ENCODE measurements at places on chromosomes 7 and 10. TPM values are rescaled to one million over a fixed set of nuclear protein-coding genes. Genes with fewer than 3 reads are reported as not detected.

The PRSS1 gene
- total RNA-seq, result not detected

The TMEM196 gene
- total RNA-seq, result 0.12 TPM

The ATG9B gene
- total RNA-seq, result 29.7 TPM

The MRPS16 gene
- 59.6 TPM for total RNA-seq

The LIPJ gene
- total RNA-seq, result 4.2 TPM

The GHRHR gene
- total RNA-seq, result 3.6 TPM

The TMEM178B gene
- 7.2 TPM for total RNA-seq

The TMED4 gene
- total RNA-seq, result 164 TPM

- no peaks in the 10 kb centered on the region for H3K27me3 ChIP-seq
- H3K4me3 ChIP-seq, result no peak overlapping the region
- no peaks in the 10 kb centered on the region for H3K4me1 ChIP-seq
- H3K27ac ChIP-seq, result no peak overlapping the region
- no peak for DNase-seq
- H3K36me3 ChIP-seq, result no peaks in the 10 kb centered on the region
Measured at GRCh38 chr7:106964466-106964865, 80.0 kb upstream of the PRKAR2B start.

DNA sequence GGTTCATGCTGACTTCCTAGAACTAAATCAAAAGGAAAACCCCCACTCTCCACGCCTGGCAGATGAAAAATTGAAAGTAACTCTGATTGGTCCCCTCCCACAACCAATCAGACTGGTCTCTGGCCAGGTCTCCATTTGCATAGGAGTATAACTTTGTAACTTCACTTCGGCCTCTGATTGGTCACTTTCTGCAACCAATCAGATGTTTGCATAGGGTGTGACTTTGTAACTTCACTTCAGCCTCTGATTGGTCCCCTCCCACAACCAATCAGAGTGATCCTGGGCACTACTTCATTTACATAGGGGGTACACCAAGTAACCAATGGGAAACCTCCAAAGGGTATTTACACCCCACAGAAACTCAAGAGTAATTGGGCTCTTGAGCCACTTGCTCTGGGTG is 306.6 kb upstream of the PFKP start:
- peak; percentile 79 for DNase-seq
- H3K27ac ChIP-seq, result no peak overlapping the region
- no peaks in the 10 kb centered on the region for H3K4me1 ChIP-seq

DNA sequence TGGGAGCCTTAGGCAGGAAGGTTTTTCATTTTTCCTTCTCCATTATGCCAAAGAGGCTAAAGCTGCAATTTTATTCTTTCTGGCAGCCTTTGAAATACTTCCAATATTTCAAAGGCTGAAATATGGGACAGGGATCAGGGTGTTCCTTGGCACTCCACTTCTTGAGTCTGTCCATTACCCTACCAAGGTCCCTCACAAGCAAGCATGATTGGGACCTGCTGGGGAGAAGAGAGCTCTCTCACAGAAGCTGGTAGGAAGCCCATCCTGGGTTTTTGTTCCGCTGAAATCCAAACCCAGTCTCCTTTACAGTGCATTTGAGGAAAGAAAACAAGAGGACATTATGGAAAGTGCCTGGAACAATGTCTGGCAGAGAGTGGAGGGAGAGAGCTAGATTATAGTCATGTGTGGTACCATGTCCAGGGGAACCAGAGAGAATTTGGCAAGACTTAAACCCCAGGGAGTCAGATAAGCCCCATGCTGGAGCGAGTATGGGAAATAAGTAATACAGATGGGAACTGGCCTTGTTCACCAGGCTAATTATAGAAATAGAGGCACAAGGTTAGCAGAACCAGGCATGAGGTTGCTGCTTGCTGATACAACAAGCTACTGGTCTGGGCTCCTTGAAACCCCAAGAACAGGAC is 104.7 kb downstream of the LSM5 start:
- H3K27ac ChIP-seq, result no peak overlapping the region
- no peak for DNase-seq
- no peaks in the 10 kb centered on the region for H3K27me3 ChIP-seq

GRCh38 chr7:867406-868188 is 8.8 kb upstream of the GET4 start:
- H3K27ac ChIP-seq, result no peak overlapping the region
- DNase-seq, result no peak
- H3K36me3 ChIP-seq, result no peaks in the 10 kb centered on the region

DNA sequence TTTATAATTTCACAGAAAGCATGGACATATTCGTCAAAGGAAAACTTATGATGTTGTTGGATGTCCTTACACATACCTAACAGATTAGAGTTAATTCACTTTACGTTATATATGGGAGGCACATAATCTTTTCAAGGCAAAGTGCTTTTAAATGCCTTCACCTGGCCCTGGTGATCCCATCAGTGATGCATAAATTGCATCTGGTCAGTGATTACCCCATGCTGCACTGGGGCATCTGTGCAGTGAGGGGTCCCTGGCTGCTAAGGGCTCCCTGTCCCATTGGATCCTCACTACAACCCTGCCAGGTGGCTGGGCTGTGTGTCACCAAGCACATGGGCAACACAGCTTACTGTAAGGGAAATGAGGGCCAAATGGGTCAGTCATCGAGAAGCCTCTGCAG is 441.1 kb downstream of the RPS24 start:
- DNase-seq, result no peak
- H3K27ac ChIP-seq, result no peak overlapping the region

- no peak overlapping the region for H3K27ac ChIP-seq
- H3K27me3 ChIP-seq, result no peaks in the 10 kb centered on the region
- H3K36me3 ChIP-seq, result no peaks in the 10 kb centered on the region
- no peak for DNase-seq
- no peaks in the 10 kb centered on the region for H3K4me1 ChIP-seq
- no peak overlapping the region for H3K4me3 ChIP-seq
Measured at GRCh38 chr7:145915679-145916078, 200.9 kb upstream of the CNTNAP2 start.

DNA sequence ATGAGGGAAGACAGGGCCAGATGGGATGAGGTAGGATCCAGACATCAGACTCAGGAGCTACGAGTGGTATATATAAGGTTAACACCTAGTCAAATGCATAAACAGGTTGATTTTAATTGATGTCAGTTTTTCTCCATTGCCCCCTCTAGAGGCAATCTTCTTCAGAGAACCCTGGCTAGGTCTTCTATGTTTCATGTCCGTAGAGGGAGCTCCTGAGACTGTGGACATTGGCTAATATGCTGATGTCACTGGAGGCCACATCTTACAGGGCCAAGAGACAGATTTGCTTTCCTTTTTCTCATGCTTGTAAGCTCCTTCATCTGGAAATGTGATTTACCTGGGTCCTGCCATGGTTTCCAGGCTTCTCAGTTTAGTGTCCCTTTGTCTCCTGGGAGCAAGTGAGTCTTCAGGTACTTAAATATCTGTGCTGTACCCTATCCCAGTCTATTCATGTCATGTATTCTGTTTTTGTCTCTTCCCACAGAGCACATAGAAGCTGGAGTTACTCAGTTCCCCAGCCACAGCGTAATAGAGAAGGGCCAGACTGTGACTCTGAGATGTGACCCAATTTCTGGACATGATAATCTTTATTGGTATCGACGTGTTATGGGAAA is 161.6 kb upstream of the PRSS1 start:
- peak overlapping the region; percentile 2 for H3K27ac ChIP-seq
- H3K36me3 ChIP-seq, result no peaks in the 10 kb centered on the region
- DNase-seq, result peak; percentile 54
- H3K4me3 ChIP-seq, result no peak overlapping the region

GRCh38 chr7:128732521-128733277 is 6.5 kb upstream of the CALU start:
- H3K27me3 ChIP-seq, result no peaks in the 10 kb centered on the region
- H3K36me3 ChIP-seq, result no peaks in the 10 kb centered on the region
- no peaks in the 10 kb centered on the region for H3K4me1 ChIP-seq
- no peak overlapping the region for H3K4me3 ChIP-seq
- no peak overlapping the region for H3K27ac ChIP-seq

GRCh38 chr10:121551210-121551885 is 46.9 kb downstream of the FGFR2 start:
- H3K36me3 ChIP-seq, result no peaks in the 10 kb centered on the region
- DNase-seq, result no peak
- peaks cover under 1% of the 10 kb centered on the region for H3K4me1 ChIP-seq
- no peaks in the 10 kb centered on the region for H3K27me3 ChIP-seq

GRCh38 chr7:107917763-107918651 is 27.0 kb downstream of the DLD start:
- no peaks in the 10 kb centered on the region for H3K27me3 ChIP-seq
- H3K27ac ChIP-seq, result no peak overlapping the region
- H3K4me3 ChIP-seq, result no peak overlapping the region
- no peaks in the 10 kb centered on the region for H3K4me1 ChIP-seq
- no peaks in the 10 kb centered on the region for H3K36me3 ChIP-seq
- DNase-seq, result no peak

- no peaks in the 10 kb centered on the region for H3K36me3 ChIP-seq
- no peaks in the 10 kb centered on the region for H3K27me3 ChIP-seq
- no peak overlapping the region for H3K4me3 ChIP-seq
Measured at GRCh38 chr7:42945821-42946626, 13.8 kb downstream of the MRPL32 start.

- no peak overlapping the region for H3K27ac ChIP-seq
- no peak for DNase-seq
- H3K36me3 ChIP-seq, result no peaks in the 10 kb centered on the region
- H3K4me3 ChIP-seq, result no peak overlapping the region
Measured at GRCh38 chr10:105742184-105742583, 1101.1 kb downstream of the SORCS3 start.

DNA sequence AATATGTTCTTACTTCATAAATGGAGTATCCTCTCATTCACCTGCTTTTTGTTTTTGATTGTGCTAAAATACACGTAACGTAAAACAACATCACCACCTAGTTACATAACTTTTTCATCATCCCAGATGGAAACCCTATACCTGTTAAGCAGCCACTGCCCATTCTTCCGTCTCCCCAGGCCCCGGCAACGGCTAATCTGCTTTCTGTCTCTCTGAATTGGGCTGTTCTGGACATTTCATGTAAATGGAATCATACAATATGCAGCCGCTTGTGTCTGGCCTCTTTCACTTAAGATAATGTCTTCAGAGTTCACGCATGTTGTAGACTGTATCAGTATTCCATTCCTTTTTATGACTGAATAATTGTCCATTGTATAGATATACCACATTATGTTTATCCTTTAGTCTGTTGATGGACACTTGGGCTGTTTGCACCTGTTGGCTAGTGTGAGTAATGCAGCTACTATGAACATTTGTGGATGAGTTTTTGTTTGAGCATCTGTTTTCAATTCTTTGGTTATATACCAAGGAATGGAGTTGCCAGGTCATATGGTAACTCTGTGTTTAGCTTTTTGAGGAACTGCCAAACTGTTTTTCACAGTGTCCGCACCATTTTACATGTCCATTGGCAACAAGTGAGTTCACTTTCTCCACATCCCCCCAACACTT is 14.1 kb upstream of the SUN1 start:
- no peak overlapping the region for H3K4me3 ChIP-seq
- no peak overlapping the region for H3K27ac ChIP-seq
- no peaks in the 10 kb centered on the region for H3K36me3 ChIP-seq

DNA sequence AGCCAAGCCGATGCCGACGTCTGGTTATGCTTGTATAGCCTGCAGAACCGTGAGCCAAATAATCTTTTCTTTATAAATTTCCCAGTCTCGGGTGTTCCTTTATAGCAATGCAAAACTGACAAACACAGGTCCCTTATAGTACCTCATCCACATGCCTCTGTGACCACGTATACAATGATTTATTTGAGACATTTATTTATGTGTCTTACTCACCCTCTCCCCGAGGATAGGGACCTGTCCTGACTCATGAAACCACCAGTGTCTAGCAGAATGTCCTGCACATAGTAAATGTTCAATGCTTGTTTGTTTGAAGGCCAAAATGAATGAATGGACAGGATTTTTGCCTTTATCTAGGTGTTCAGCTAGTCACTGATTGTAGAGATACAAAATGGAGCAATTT is 147.9 kb upstream of the FZD8 start:
- H3K4me3 ChIP-seq, result no peak overlapping the region
- no peaks in the 10 kb centered on the region for H3K27me3 ChIP-seq
- no peak overlapping the region for H3K27ac ChIP-seq
- no peaks in the 10 kb centered on the region for H3K4me1 ChIP-seq

DNA sequence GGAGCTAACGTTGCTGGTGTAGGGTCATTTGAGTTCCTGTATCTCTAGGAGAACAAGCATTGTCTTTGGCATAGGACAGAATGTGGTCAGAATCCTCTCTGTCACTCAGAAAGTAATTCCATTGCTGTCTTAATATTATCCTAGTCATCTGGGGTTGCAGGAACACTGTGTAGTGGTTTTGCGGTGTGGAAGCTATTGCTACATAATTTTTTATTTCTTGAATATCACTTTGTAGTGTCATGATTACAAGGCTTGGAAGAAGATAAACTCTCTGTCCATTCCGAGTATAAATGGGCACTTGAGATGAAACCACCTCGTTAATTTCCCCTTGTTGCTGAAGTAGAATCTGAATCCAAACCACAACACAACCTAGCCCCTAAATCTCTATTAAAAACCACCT is 919.2 kb downstream of the LRMDA start:
- no peak overlapping the region for H3K27ac ChIP-seq
- DNase-seq, result no peak
- H3K36me3 ChIP-seq, result no peaks in the 10 kb centered on the region
- H3K4me3 ChIP-seq, result no peak overlapping the region
- H3K4me1 ChIP-seq, result no peaks in the 10 kb centered on the region

DNA sequence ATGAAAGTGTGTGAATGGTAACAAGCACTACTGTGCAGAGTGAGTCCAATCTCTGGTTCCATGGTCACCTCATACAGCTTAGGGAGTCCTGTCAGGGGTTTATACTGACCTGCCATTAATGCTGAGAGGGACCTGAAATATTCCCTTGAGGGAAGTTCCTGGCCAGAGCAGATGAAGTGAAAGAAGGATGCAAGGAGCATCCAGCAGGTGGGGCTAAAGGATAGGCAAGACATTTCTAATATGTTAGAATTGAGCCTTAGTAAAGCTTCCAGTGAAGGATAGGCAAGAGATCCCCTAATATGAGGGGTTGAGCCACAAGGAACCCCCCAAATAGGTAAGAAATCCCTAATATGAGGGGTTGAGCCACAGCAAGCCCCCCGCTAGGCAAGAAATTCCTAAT is 25.5 kb upstream of the FAM221A start:
- no peak overlapping the region for H3K4me3 ChIP-seq
- DNase-seq, result peak; percentile 73
- H3K4me1 ChIP-seq, result no peaks in the 10 kb centered on the region
- no peaks in the 10 kb centered on the region for H3K36me3 ChIP-seq
- no peaks in the 10 kb centered on the region for H3K27me3 ChIP-seq

DNA sequence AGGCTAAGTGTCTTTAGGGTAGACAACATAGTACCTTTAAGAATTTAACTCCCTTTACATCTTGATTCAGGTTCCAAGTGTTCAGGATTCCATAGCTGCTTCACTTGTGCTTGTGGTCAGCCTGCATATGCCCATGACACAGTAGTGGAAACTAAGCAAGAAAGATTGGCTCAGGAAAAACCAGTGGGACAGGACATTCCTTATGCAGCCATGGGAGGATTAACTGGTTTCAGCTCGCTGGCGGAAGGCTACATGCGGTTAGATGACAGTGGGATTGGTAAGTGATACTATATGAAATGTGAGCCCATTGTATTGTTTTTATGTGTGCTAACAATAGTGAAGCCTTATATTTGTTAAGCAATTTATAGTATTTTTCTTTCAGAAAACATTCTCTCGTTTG is 11.3 kb downstream of the FAM221A start:
- no peak overlapping the region for H3K4me3 ChIP-seq
- no peaks in the 10 kb centered on the region for H3K36me3 ChIP-seq
- no peak for DNase-seq
- no peaks in the 10 kb centered on the region for H3K27me3 ChIP-seq
- H3K4me1 ChIP-seq, result no peaks in the 10 kb centered on the region

Data from testis (tissue), 5 donors.